Right ventricle myocardium inferior (tissue), 1 donor: ENCODE measurements at places on chromosomes 6 and 20. TPM values are rescaled to one million over a fixed set of nuclear protein-coding genes. Genes with fewer than 3 reads are reported as not detected.

DNA sequence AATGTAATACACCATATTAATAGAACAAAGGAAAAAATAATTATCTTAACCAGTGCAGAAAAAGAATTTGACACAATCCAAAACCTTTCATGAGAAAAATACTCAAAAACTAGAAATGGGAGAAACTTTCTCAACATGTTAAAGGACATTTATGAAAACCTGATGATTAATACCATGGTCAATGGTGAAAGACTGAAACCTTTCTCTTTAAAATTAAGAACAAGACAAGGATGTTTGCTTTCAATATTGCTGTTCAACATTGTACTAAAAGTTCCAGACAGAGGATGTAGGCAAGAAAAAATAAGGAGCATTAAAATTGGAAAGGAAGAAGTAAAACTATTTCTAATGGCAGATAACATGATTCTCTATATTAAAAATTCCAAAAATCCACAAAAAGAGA is 981.3 kb upstream of the FLRT3 start:
- DNase-seq = no peak

DNA sequence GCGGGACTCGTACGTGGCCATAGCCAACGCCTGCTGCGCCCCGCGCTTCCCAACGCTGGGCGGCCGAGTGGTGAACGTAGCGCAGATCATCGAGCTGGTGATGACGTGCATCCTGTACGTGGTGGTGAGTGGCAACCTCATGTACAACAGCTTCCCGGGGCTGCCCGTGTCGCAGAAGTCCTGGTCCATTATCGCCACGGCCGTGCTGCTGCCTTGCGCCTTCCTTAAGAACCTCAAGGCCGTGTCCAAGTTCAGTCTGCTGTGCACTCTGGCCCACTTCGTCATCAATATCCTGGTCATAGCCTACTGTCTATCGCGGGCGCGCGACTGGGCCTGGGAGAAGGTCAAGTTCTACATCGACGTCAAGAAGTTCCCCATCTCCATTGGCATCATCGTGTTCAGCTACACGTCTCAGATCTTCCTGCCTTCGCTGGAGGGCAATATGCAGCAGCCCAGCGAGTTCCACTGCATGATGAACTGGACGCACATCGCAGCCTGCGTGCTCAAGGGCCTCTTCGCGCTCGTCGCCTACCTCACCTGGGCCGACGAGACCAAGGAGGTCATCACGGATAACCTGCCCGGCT is 3.4 kb downstream of the SLC32A1 start:
- DNase-seq = no peak

DNA sequence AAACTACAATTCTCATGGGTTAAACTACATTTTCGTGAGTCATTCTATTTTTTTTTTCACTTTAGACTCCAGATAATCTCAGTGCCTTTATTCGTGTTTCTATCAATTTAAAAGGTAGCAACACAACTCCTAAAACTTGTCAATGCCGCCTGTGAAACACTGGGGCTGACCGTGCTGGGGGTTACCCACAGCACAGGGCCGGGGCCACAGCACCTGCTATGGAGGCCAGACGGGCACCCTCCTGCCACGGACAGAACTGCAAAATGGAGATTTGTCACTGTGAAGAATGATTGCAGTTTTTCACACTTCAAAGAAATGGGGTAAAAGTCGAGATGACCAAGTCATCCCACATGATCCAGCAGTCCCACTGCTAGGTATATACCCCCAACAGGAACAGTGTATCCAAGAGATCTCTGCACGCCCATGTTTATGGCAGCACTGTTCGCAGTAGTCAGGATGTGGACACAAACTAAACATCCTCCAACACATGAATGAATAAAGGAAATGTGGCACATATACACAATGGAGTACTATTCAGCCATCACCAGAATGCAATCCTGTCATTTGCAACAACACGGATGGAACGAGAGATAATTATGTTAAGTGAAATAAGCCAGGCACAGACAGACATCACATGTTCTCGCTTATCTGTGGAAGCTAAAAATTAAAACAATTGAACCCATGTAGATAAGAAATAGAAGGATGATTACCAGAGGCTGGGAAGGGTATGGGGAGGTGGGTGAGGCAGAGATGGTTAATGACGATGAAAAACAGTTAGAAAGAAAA is 290.1 kb downstream of the SMOC2 start:
- DNase-seq = no peak

Gene EYA2
- 1.5 TPM for total RNA-seq

- DNase-seq = peak; percentile 86
Observed at GRCh38 chr20:1933465-1933870, 38.3 kb downstream of the SIRPA start.

- peak; percentile 32 for DNase-seq
Observed at GRCh38 chr20:3674995-3675900, 6.6 kb downstream of the ADAM33 start.

GRCh38 chr6:158374020-158374419 is 61.8 kb downstream of the TULP4 start:
- no peak for DNase-seq

Gene CD93
- total RNA-seq = 43.5 TPM

GRCh38 chr6:5085648-5086293 is 630 bp downstream of the PPP1R3G start:
- DNase-seq = no peak

- DNase-seq = no peak
Observed at GRCh38 chr6:37013516-37014491, 8.3 kb downstream of the FGD2 start.

Gene FNDC1
- total RNA-seq = 1.5 TPM

Gene SRMS
- not detected for total RNA-seq

Gene NHLRC1
- total RNA-seq = 1.2 TPM

Gene ASIP
- total RNA-seq = 15.0 TPM

DNA sequence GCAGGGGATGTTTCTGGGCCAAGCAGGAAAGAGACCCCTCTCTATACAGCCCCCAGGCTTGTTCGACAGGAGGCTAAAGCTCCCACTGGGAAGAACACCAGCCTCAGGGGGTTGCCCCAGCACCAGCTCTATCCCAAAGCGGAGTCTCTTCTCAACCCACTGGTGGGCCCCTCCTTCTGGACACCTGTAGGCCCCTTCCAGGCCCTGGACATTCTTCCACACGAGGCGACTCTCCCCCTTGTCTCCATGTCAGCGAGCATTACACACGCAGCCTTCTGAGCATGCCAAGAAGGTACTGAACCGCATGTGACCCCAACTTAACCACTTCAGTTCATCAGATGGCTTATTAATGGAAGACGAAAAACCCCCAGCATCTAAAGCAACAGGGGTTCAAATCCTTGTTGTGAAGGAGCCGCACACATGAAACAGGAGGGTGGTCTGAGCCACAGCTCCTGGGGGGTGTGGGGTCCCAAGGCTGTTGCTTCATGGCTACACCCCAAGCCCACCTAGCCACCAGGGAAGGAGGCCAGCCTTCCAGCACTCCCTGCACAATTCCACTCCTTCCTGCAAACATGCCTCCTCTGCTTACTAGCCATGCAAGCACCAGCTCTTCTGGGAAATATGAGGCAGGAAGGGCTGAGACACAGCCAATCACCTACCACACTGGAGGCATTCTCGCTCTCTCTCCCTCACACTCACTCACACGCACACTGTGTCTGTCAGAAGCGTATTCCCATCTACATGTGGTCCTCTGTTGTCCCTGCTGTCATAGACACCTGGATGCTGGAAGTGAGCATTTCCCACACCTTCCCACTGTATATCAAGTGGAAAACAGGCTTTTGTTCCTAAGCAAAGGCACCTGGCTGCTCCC is 104.5 kb downstream of the NOL4L start:
- DNase-seq = peak; percentile 34

Gene TENT5A
- 60.9 TPM for total RNA-seq

- DNase-seq = no peak
Observed at GRCh38 chr6:130769861-130770260, 57.3 kb upstream of the SMLR1 start.

GRCh38 chr6:107843400-107843799 is 19.3 kb upstream of the SCML4 start:
- DNase-seq = no peak

Gene TFAP2A
- 0.43 TPM for total RNA-seq

- peak; percentile 92 for DNase-seq
Observed at GRCh38 chr20:19909725-19910124, 107.4 kb upstream of the NAA20 start.

DNA sequence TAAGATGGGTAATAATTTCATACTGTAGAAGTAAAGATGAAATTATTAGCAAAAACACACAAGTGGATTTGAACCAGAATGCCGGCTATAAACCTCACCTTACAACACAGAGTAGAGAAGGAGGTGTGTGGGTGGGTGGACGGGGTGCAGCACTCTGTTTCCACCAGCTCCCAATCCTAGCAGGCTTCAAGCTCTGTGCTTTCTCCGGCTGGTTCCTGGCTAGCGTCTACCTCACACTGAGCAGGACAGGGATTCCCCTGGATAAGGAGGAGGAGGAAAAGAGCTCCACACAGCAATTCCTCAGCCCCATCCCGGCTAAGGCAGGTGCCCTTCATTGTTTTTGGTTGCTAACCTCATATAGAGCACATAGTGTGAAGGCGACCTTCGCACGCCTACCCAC is 453.3 kb downstream of the C6orf118 start:
- DNase-seq = no peak

Gene DYNLT2
- 0.41 TPM for total RNA-seq

DNA sequence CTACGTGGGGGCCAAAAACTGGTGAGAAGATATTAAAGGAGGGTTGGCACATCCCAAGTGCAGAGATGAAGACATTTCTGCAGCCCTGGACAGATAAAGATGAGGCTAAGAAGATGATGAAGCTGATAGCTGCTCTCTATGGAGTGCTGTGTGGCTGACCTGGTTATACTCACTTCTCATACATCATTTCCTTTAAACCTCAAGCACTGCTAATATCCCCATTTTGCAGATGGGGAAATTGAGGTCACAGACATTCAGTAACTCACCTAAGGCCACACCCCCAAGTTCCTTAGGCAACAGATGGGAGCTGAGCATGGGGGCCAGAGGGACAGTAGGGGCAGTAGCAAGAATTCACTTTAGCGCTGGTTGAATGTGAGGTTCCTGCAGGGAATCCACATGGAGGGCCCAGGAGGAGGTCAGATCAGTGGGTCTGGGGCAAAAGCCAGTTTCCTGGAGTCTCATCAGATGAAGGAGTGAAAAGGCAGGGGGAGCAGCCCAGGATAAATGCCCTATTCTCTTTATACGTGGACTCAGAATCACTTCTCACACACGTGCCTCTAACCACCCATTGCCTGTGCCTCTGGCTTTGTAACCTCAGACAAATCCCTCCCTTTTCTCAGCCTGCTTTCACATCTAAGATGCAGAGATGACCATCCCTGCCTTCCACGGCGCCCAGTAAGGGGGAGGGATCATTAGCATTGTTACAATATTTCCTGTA is 125.8 kb downstream of the NFATC2 start:
- no peak for DNase-seq

DNA sequence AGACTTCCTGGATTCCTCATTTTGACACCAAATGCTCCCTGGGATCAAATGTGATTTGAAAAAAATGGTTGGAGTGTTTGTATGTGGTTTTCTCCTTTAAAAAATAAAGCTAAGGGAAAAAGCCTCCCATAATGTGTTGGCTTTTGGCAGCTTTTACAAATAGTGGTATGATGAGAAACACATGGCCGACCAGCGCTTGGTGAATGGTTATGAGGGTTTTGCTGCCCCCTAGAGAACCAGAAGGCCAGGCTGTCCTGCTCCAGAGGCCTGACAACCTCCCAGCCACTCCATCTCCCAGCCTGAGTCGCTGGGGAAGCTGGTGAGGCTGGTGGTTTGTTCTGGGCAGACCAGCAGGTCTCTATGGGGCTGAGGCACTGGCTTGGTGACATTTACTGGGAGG is 69.3 kb downstream of the CLIC5 start:
- no peak for DNase-seq

Gene ANGPT4
- total RNA-seq = 0.05 TPM

DNA sequence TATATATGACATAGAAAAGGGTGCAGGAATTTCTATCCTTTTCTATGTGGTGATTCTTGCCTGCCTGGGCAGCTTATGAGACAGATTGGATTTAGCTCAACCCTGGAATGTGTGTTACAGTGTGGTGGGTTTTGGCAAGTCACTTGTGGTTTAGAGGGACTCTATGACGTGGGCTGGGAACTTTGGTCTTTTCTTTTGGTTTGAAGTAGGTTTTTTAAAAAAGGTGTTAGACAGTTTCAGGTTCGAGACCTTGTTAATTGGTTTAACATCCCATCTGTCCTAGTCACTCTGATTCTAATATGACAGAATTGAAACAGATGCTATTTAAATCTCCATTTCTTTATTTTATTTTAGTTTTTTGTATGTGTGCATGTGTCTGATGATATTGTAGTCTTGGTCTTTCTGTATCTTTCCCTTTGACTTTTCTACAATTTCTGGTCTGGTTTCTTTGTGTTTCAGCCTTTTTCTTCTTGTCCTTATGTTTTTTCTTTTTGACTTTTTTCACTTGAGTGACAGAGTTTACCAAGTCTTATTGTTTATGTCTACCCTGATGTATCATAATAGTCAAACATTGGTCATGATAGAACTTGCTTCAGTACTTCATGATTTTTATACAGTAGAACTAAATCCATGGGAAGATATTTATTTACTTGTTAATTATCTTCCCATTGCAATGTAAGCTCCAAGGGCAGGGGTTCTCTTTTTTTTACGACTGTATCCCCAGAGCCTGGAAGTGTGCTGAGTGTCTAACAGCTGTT is 174.3 kb downstream of the CDKAL1 start:
- no peak for DNase-seq

- DNase-seq = no peak
Observed at GRCh38 chr6:52509281-52510212, 67.3 kb downstream of the TRAM2 start.

GRCh38 chr6:154595538-154595937 is 85.1 kb upstream of the CNKSR3 start:
- DNase-seq = no peak

Gene TCP11
- not detected for total RNA-seq

Gene WFDC12
- total RNA-seq = not detected

- DNase-seq = no peak
Observed at GRCh38 chr20:57774951-57775350, 65.1 kb upstream of the PMEPA1 start.

GRCh38 chr20:62227977-62228958 is 8.2 kb upstream of the HRH3 start:
- no peak for DNase-seq

- no peak for DNase-seq
Observed at GRCh38 chr6:90612313-90612680, 25.4 kb upstream of the MAP3K7 start.
